NCI-H524 treated with DMSO at 0.1 percent for 48 hours (cell line): ENCODE measurements at places on chromosomes 1 and 21.

DNA sequence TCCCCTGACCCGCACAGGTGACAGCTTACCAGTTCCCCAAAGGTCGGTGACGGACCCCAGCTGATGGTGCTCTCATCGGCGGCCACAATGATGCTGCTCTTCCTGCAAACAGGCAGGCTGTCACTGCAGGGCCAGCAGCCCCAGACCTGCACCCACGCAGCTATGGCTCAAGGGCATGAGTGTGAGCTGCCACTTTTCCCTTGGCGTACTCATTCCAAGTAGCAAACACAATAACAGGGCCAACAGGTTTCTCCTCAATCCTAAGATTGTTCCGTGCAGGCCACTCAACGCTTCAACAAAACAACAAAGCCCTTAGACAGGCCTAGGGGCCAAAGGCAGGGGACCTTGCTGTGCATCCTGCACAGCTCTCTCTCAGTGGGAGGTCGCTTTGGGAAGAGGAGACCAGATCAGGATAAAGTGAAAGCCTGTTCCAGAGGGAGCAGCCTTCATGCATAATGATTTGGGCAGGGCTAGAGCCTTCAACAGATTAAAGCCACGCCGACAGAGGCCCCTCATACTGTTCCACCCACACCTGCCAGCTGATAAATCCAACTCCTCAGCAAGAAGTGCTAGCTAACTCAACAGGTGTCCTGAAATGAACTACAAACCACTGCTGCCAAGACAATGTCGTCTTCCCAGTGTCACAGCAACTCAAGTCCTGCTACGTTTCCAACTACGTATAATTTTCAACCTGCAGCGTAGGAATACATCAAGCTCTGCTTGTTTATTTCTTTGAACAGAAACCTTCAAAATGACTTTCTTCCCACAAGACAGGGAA lies 27.2 kb downstream of the RCC2 start:
- no peak for DNase-seq

DNA sequence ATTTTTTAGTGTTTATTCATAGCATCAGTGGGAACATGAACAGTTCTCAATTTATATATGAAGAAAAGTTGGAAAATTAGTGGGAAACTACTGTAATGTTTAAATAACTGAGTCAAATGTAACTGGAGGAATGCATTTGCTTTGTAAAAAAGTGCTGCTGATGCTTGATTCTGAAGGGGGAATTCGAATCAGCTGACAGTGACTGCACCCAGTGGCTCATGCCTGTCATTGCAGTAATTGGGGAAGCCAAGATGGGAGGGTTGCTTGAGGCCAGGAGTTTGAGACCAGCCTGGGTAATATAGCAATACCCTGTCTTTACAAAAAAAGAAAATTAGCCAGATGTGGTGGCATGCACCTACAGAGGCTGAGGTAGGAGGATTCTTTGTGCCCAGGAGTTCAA lies 398.4 kb downstream of the ZP4 start:
- DNase-seq = no peak

DNA sequence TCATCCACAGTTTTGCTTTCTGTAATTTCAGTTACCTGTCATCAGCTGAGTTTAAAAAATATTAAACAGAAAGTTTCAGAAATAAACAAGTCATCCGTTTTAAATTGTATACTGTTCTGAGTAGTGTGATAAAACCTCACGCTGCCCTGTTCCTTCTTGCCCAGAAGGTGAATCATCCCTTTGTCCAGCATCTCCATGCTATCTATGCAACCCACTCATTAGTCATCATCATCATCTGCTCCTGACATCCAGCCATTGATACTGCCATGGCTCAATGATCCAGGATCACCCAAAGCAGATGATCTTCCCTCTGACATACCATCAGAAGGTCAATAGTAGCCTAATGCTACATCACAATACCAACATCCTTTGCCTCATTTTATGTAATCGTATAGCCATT lies 198.3 kb downstream of the SLC44A5 start:
- no peak for DNase-seq

DNA sequence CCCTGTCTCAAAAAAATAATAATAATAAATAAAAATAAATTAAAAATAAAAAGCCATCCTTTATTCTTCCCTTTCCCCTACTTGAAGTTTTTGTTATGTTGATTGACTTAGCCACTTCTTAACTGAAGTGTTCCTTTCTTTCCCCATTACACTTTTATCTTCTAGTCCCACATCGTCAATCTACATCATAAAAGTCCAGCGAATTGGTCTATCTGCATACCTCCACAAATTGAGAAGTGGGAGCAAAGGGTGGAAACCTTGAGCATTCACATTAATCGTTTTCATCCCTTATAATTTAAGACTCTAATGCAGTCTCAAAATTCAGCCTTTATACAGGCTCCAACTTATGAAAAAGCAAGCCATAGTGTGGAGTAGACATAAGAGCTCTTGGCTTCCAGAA lies 6.5 kb upstream of the ZYG11A start:
- no peak for DNase-seq

GRCh38 chr1:118333601-118334210 lies 148.7 kb upstream of the SPAG17 start:
- peak; percentile 4 for DNase-seq

GRCh38 chr1:217089361-217090014 lies 366.3 kb upstream of the ESRRG start:
- no peak for DNase-seq
